ENCODE measurements at places on chromosomes 12 and 14. TPM values are rescaled to one million over a fixed set of nuclear protein-coding genes. Genes with fewer than 3 reads are reported as not detected.

Gene PTPRB
- polyA plus RNA-seq = 17.3 TPM

Gene HOXC4
- 15.4 TPM for polyA plus RNA-seq

Gene NRXN3
- 0.70 TPM for polyA plus RNA-seq

Gene OASL
- not detected for polyA plus RNA-seq

- no peak for DNase-seq
These were observed 11.5 kb upstream of the KDM2B start for GRCh38 chr12:121592320-121592719.

DNA sequence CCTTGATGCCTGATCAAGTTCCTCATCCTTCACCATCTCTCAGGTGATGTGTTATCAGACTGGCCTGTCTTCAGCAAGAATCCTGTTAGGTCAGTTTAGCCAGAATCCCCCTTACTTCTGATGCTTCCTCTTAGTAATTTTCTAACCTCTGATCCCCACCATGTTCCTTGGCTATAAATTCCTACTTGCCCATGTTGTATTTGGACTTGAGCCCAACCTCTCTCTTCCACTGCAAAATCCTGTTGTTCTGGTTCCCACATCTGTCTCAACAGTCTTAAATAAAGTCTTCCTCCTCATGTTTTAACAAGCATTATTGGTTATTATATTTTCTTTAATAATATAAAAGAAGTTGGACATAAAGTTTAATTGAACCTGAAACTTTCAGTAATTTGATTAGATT, 987.8 kb upstream of the USP15 start:
- no peak for DNase-seq

- DNase-seq = no peak
These were observed 322.9 kb downstream of the TMEM117 start for GRCh38 chr12:44158746-44159145.

- DNase-seq = peak; percentile 4
These were observed 631.8 kb downstream of the TMTC2 start for GRCh38 chr12:83318386-83319098.

DNA sequence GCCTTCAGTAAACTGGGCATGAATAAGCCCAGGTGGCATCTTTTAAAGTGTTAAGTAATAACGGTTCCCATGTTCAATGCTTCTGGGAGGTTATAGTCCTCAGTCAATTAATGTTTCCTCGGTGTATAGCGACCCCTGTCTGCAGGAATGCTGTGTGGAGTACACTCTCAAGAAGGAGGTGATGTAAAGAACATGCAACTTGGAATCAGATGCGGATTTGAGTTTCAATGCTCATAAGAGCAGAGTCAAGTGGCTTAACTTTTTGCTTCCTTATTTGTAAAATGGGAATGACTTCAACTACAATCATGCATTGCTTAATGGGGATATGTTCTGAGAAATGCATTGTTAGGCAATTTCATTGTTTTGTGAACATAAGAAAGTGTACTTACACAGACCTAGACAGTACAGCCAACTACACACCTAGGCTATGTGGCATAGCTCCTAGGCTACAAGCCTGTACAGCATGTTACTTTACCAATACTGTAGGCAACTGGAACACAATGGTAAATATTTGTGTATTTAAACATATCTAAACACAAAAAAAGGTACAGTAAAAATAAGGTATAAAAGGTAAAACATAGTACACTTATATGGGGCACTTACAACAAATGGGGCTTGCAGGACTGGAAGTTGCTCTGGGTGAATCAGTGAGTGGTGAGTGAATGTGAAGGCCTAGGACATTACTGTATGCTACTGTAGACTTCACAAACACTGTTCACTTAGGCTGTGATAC, 6.7 kb upstream of the MRPS35 start:
- DNase-seq = peak; percentile 72

- no peak for DNase-seq
These were observed 42.9 kb downstream of the P2RX4 start for GRCh38 chr12:121252712-121253345.

GRCh38 chr12:76455582-76456345, 103.8 kb downstream of the OSBPL8 start:
- DNase-seq = peak; percentile 37

- no peak for DNase-seq
These were observed 180.0 kb downstream of the ESR2 start for GRCh38 chr14:64114166-64114565.

DNA sequence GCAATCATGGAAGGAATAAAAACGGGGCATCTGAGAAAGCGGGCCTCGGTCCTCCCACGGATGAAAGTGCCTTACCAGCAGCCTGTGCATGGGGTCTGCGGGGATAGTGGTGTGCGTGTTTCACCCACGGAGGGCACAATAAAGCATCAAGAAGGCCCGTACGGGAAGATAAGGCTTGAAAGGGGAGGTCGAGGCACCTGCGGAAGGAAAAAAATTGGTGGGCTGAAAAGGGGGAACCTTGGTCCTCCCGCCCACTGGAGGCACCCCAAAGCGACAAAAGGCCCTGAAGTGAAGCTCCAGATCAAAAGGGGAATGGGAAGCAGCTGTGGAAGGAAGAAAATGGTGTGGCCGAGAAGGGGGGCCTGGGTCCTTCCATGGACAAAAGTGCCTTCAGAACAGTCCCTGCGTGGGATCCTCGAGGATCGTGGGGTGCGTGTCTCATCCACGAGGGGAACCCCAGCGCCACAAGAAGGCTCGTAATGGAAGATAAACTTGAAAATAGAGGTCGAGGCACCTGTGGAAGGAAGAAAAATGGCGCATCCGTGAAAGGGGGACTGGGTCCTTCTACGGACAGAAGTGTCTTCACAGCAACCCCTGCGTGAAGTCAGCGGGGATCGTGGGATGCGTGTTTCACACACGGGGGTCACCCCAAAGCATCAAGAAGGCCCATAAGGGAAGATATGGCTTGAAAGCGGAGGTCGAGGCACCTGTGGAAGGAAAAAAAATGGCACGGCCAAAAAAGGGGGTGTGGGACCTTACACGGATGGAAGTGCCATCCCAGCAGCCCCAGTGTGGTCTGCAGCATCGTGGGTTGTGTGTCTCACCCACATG, 276.9 kb downstream of the ALG10 start:
- no peak for DNase-seq

GRCh38 chr12:5094551-5094950, 50.9 kb downstream of the KCNA5 start:
- no peak for DNase-seq

DNA sequence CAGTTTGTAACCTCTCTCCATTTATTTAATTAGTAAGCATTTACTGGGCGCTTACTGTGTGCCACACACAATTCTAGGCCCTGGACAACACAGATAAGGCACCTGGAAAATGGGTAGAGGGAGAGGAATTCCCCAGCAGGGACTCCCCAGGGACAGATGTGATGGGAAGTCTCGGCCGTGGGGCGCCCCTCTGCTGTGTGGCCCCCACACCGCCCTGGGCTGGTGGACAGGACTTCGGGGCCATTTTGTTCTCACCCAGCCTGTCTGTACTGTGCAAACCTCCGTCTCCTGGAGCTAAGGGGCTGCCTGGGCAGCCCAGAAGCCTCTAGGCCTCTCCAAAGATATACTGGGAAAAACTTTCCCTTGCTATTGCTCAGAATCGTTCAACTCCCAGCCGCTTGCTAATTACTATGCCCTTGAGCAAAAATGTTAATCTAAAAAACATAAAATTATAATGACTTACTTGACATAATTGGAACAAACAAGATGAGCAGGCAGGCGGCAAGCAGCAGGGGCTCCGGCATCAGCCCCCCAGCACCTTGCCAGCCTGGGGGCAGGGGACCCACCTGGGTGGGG, 64.4 kb upstream of the NCOR2 start:
- DNase-seq = no peak

DNA sequence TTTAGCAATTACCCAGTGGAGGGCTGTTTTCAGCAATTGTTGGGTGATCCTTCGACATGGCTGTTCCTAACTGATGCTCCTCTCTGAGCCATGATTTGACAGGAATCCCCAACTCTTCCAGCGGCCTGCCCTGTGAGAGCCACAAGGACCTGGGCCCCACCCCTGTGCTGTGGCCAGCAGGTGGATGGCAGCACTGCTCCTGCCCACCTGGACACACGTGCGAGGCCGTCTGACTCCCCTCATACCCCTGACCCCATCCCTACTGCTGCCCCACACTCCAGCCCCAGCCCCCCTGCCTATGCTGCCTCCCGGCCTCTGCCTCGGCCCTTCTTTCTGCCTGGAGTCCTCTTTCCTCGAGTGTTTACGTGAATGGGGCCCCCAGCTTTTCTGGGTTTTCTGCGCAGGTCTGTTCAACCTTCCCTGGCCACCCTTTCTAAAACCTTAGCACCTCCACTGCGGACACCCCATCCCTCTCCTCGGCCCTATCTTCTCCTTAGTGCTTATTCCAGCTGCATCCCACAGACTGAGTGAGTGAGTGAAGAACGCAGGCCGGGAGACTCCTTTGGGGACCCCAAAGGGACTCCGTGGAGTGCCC, 111.4 kb downstream of the DICER1 start:
- DNase-seq = no peak

GRCh38 chr12:75790219-75790618, 241.4 kb downstream of the PHLDA1 start:
- DNase-seq = no peak

DNA sequence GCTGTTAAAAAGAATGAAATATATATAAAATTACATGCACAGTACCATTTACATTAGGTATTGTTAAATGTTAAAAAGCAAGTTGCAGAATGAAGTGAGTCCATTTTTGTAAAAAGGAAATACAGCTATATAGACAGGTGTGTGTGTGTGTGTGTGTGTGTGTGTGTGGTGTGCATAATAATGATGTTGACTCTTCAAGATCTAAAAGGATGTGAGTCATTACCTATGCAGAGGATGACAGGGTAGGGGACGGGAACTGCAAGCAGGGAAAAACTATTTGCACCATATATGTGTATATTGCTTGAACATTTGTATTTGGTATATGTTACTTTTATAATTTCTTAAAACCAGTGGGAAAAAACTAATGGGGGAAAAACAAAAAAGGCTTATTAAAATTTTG, 3.1 kb downstream of the C14orf39 start:
- no peak for DNase-seq
